ENCODE measurements at places on chromosomes 1 and 21.

GRCh38 chr1:52680353-52680752 is 17.8 kb downstream of the COA7 start:
- DNase-seq = no peak

DNA sequence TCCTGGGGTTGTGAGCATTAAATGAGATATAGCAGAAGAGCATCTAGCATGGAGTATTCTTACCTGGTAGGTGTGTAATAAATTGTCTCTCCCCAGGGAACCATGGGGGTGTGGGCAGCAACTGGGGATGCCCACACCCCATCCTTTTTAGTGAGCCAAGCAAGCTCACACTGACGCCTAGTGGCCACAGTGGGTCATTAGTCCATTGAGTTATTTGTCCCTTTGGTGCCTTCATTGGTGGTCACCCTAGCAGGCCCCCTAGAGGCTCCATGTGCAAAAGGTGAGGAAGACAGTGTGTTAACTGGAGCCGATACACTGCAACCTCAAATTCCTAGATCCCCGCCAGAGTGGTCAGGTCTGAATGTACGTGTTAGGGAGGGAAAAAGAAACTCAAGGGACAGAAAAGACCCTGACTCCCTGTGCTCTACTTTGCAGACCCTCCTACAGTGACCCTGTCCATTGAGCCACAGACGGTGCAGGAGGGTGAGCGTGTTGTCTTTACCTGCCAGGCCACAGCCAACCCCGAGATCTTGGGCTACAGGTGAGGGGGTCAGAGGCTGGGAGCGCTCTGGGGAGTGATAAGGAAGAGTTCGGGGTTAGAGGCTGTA is 93.3 kb upstream of the CD1D start:
- DNase-seq = peak; percentile 70

DNA sequence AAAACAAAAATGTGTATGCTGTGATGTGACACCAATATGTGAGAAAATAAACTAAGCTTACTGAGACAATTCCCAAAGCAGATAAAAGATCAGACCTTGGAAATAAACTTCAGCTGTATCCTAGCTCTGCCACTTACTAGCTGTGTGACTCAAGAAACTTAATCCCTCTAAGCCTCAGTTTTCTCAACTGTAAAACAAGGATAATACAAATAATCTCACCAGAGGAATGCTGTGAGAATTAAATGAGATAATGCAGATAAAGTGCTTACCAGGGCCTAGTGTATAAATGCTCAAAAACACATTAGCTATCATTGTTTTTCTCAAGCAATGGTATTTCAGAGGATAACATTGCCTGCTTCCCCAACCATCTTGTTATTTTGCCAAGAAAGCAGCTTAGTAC is 2.1 kb downstream of the HEATR1 start:
- no peak for DNase-seq

GRCh38 chr1:247266053-247266452 is 10.2 kb downstream of the VN1R5 start:
- no peak for DNase-seq

DNA sequence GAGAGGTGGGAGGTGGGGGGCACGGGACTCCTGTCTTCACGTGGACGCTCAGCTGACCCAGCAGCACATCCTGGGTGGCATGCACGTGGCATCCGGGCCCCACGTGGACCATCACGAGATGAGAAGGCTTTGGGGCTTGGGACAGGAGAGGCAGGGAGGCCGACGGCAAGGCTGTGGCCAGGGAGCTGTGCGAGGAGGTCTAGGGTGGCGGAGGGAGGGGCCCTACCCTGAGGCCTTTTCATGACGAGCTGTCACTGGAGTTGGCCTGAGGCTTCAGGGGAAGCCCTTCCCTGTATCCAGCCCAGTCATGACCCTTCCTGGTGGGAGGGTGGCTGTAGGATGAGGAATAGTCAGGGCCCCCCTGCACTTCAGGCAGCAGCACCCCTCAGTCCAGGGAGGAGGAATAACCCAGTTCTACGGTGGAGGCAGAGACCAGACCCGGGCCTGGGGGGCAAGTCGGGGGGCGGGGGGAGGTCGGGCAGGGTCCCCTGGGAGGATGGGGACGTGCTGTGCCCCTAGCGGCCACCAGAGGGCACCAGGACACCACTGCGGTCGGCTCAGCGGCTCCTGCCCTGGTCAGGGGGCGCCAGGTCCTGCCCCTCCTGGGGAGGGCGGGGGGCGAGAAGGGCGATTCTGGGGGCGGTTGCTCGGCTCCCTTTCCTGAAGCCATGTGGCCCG is 2.0 kb upstream of the PERM1 start:
- DNase-seq = no peak

DNA sequence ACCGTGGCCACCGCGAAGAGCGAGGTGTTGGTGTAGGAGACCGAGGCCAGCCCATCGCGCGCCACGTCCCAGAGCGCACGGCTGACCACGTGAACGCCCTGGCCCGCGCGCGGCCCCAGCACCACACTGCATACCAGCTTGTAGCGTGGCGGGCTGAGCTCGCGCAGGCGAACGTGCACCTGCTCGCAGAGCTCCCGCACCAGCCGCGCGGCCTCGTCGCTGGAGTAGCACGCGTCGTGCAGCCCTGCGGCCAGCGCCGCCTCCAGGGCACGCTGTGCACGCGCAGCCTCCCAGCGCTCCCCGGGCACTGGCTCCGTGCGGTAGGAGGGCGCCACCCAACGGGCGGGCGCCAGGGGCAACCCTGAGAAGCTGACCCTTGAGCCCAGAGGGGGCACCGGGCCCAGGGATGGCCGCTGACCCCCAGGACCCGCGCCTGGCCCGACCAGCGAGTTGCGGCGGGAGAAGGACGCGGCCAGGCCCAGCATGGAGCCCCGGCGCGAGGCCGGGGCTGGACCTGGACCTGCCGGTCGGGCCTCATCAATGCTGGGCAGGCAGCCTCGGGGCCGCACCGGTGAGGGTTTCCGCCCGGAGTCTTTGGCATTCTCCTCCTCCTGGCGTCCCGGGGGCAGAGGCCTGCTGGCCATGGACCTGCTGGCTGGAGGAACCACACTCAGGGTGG is 987 bp downstream of the DYNLT4 start:
- no peak for DNase-seq

GRCh38 chr1:15957221-15958095 is 18.4 kb downstream of the ZBTB17 start:
- DNase-seq = no peak

- DNase-seq = no peak
These were observed 130.6 kb downstream of the PLPP3 start for GRCh38 chr1:56448529-56449300.

DNA sequence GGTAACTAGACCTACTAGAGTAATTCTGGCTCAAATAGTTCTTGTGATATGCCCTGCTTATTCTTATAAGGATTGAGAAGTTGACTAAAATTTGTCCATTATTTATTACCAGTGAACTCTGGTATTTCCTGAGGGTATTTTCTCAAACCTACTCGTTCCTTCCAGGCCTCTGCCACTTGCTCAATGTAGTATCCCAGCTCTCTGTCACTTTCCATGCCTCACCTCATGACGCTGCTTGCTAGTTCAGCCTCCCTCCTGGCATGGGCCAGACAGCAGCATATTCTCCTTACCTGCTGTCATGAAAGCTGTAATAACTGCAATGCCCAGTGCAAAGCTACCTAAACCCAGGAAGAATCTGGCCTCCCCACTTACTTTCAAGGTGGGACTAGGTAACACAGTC is 602.9 kb upstream of the ADAMTS5 start:
- DNase-seq = no peak

DNA sequence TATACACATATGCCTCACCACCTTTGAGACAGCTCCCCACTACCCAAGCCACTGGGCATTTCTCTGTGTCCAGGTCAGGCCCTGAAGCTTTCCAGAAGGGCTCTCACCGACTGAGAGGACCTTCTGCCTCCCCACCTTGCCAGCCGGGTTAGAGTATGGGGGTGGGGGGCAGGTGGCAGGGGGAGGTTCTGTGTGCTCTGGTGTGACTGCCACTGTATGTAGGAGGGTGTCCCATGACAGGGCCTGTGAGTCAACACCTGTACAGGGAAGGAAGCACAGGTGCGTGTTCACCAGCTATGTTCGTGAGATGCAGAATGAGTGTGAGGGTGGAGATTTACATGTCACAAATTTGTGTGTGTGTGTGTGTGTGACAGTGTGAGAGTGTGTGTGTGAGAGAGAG is 7.0 kb downstream of the AHDC1 start:
- no peak for DNase-seq

- DNase-seq = no peak
These were observed 4.6 kb downstream of the PRUNE1 start for GRCh38 chr1:151012684-151013471.

DNA sequence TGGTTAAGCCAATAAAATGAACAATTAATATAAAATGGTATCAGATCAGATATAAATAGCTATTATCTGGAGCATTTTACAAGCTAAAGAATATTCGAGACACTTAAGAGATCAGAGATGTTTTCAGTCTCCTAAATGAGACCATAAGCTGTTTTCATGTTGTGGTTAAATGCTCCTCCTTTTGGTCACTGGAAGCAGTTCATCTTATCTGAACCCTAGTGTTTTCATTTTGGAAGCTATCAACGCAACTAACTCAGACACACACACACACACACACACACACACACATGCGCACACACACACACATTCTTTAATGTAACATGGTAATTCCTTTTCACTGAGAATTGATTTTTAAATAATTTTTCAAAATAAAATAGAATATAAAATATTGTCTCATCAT is 10.0 kb upstream of the LRRC8C start:
- DNase-seq = no peak

GRCh38 chr1:175313672-175314225 is 121.2 kb upstream of the KIAA0040 start:
- DNase-seq = no peak

GRCh38 chr1:39001516-39002421 is 10.7 kb downstream of the AKIRIN1 start:
- DNase-seq = no peak

DNA sequence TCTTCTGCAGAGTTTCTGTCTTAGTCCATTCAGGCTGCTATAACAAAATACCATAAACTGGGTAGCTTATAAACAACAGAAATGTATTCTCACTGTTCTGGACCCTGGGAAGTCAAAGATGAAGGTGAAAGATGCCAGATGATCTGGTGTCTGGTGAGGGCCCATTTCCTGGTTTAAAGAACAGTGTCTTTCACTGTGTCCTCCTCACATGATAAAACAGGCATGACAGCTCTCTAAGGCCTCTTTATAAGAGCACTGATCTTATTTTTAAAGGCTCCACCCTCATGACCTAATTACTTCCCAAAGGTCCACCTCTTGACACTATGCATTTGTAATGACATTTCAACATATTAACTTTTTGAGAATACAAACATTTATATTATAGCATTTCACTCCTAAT is 250.2 kb upstream of the ZRANB2 start:
- no peak for DNase-seq

DNA sequence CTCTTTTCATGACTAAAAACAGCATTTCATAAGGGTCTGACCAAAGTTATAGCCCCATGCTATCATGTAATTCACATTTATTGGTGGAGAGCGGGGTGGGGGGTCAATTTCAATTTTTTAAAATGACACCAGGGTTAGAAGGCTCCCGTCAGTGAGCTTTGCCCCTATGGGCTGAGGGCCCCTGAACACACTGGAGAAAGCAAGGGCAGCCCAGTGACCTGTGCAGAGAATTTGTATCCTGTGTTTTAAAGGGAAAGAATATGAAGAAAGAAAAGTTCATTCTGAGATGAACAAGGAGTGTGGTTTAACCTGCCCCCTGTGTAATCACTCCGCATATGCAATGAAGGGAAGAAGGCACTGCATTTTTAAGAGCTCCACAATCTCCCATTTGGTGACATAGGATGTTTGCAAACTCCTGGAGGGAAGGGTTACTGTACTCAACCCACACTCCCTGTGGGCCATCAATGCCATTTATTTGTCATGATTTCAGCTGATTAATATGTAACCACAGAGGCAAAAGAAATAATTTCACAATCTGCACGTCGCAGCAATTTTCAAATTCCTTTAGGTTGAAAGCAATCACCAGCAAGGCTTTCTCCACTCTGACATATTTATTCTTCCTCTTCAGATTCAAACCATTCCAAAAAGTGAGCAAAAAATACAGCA is 95.6 kb downstream of the ZNF281 start:
- no peak for DNase-seq

DNA sequence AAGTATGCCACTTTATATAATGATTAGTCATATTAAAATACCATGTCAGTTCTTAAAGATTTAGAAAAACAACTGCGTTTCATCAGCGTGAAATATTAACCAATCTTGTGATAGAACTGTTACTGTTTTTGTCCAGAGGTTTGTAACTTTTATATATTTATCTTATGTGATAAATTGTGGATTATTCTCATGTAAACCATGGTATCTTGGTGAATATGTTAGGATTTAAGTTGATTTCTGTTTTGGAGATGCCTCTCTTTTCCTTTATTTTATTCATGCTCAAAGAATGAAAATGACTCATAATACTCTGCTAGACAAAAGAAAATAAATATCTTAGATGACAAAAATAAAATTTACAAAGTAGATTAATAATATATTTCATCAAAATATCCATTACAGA is 88.4 kb downstream of the ADGRL4 start:
- DNase-seq = no peak

- no peak for DNase-seq
These were observed 41.4 kb downstream of the RNF115 start for GRCh38 chr1:145782272-145783099.

DNA sequence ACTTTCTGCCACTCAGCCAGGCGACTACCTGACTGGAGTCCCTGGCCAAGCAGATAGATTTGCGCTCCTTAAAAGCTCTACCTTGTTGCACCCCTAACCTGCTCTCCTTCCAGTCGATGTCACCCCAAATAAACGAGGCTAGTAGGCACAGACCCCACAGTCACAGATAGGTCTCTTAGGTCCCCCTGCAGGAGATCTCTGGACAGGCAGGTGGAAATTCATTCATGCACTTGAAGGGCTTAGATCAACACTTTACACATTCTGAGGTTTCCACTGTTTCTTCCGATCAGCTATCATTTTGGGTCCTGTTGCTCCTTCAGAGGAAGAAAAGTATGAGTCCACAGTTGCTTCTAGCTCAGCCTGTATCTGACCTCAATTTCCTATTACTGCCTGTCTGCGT is 272.6 kb upstream of the FMN2 start:
- DNase-seq = no peak

GRCh38 chr1:59487335-59488031 is 190.6 kb downstream of the FGGY start:
- no peak for DNase-seq

DNA sequence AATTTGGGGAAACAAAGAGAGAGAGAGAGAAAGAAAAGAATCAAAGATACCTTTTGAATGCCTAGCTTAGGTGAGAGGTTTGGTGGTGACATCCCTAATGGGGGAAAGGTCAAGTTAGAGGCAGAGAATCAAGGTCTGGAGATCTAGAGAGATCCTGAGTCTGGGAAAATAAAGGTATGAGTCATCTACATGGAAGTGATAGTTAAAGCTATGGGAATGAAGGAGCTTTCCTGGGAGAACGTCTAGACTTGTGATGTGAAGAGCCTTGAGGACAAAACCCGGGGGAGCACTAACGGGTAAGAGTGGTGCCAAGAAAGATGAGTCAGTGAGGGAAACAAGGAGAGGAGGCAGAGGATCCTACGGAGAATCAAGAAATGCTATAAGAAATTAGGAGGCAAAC is 110.8 kb upstream of the RUNX1 start:
- no peak for DNase-seq

DNA sequence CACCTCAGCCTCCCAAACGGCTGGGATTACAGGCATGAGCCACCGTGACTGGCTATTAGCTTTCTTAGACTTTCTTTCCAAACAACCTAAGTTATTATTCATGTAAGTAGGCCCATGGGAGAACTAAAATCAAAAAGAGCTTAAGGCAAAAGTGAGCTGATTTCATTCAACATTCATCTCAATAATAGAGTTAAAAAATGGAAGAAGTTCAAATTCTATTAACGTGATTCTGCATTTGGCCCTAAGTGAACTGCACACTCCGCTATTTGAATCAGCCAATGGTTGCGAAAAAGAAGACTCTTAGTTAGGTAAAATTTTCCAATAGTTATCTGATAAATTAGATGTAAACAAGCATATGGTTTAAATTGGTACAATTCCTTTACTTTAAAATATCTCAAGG is 68.6 kb upstream of the WARS2 start:
- no peak for DNase-seq
